ENCODE measurements at places on chromosomes 4 and X.
A peak's percentile ranks its signal among the peaks of the same experiment; 100 is the strongest.

- DNase-seq, result no peak
These were observed 2618.1 kb downstream of the ARAP2 start for GRCh38 chr4:33626221-33626620.

DNA sequence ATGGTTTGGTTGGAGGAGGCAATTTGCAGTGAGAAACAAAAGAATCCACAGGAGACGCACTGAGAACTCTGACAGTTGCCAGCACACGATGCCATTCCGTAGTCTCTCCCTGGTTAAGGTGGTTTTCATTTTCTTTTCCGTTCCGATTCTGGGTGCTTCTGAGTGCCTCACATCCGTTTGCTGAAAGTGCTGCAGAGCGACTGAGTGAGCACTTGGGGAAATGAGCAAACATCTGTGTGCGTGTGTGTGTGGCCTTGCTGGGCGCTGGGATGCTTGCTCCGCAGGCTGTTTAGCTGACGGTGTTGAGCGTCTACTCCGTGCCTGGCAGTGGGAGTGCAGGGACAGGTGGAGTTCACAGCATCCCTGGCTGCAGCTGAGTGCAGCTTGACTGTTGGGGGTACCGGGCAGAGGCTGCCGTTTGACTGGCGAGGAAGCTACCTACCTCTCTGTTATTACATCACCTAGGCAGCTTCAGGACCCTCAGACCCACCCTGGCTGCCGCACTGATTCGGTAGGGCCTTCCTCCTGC, 49.3 kb downstream of the SORCS2 start:
- no peak for DNase-seq

DNA sequence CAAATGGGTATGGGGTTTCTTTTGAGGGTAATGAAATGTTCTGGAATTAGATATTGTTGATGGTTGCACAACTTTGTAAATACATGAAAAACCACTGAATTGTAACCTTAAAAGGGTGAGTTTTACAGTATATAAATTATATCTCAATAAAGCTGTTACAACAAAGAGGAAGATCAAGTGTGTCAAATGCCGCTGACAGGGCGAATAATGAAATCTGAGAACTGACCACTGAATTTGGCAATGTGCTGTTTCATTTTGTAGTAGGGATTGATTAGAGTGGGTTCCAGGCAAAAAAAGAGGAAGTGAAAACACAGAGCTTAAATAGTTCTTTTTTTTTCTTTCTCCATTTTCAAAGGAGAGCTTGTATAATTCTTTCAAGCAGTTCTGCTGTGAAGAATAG, 161.1 kb upstream of the NAP1L5 start:
- DNase-seq, result peak; percentile 61

DNA sequence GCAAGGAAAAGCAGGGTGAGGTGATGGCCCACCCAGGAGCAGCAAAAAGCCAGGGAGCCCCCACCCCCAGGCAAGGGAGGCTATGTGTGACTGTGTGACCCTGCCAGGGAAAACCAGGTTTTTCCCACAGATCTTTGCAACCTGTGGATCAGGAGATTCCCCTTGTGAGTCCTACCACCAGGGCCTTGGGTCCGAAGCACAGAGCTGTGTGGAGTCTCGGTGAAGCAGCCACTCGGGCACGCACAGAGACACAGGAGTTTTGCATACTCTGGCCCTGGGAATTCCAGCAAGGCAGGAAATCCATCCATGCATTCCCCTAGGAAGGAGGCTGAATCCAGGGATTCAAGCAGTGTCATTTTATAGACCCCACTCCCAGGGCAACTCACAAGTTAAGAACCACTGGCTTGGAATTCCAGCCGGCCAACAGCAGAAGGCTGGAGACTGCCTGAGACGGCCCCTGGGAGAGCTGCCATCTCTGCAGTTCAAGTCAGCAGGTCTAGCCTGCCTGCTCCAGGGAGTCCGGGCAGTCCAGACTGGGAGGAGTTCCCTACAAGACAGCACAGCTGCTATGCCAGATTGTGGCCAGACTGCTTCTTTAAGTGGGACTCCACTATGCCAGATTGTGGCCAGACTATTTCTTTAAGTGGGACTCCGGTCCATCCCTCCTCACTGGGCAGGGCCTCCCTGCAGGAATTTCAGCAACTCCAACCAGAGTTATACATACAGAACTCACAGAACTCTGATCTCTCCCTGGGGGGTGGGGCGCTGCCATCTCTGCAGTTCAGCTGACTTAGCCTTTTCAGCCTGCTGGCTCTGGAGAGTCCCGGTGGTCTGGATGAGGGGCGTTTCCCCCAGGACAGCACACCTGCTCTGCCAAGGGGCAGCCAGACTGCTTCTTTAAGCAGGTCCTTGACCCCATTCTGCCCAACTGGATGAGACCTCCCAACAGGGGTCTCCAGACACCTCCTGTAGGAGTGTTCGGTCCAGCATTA, 85.1 kb upstream of the ADAD1 start:
- DNase-seq, result no peak

DNA sequence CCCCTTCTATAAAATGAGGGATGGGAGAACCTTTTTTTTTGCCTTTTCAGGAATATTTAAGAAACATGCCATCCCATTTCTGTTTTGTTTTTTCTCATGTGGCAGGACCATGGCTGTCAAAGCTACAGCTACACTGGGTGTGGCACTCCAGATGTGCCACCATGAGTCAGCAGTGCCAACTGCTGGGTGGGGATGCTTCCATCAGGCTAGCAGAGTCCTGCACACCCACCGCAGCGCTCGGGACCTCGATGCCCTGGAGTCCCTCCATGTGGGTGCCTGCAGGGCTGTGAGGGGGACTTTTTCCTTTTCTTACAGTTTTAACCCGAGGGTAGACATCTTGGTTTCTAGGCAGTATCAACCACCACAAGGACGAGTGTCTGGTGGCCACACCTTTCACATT, 352.6 kb downstream of the NR3C2 start:
- no peak for DNase-seq

DNA sequence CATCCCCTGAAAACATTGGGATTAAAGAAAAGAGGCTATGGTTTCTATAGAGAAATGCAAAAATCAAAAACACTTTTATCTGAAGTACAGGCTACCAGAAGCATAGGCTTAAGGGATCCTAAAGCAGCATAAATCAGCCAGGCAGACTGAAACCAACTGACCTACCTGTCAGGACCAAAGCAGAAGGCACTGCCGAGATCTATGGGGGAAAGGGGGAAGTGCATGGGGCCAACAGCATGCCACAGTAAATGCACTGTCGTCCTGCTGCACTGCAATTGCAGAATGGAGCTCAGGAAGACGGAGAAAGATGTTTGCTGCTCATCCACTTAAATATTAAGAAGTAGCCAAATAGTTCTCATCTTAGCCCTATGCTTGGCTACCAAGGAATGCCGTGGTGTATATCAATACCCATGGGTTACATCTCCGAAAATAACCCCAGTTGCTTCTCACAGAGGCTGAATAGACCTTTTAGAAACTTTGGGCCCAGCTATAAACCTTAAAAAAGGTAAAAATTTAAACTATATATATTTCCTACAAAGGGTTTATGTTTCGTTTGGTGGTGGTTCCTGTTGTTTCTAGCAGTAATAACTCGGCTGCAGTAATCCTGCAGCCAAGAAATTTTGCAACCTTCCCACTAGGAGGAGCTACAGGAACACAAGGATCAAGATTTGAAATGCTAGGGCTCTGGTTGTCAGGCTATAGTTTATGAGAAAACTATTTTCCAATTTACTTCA, 312.2 kb upstream of the DIAPH2 start:
- DNase-seq, result no peak
